ENCODE measurements at places on chromosomes 12 and 14. TPM values are rescaled to one million over a fixed set of nuclear protein-coding genes. Genes with fewer than 3 reads are reported as not detected.

The ZBTB1 gene
- 74.0 TPM for total RNA-seq

The ACRBP gene
- 3.9 TPM for total RNA-seq

The LRRC9 gene
- total RNA-seq: not detected

The TTC7B gene
- 16.7 TPM for total RNA-seq

The LPAR5 gene
- total RNA-seq: 4.2 TPM

The EPYC gene
- not detected for total RNA-seq

The P2RX2 gene
- total RNA-seq: 0.27 TPM

The TBC1D30 gene
- 35.2 TPM for total RNA-seq

The MNAT1 gene
- 43.9 TPM for total RNA-seq

The PPP4R4 gene
- total RNA-seq: 6.3 TPM

The HOXC11 gene
- not detected for total RNA-seq

The STAB2 gene
- 0.54 TPM for total RNA-seq

The HPD gene
- 7.3 TPM for total RNA-seq

The SRRM4 gene
- total RNA-seq: under 0.01 TPM

The BDKRB1 gene
- total RNA-seq: 0.46 TPM

The KLRC3 gene
- not detected for total RNA-seq

The SMIM10L1 gene
- 8.4 TPM for total RNA-seq

The DNAI7 gene
- total RNA-seq: 3.0 TPM

The DDX11 gene
- total RNA-seq: 117 TPM

The PRR4 gene
- 2.2 TPM for total RNA-seq

The GLT8D2 gene
- 9.5 TPM for total RNA-seq

The YLPM1 gene
- 85.9 TPM for total RNA-seq

The NPFF gene
- not detected for total RNA-seq

The IGFBP6 gene
- 34.3 TPM for total RNA-seq

The SELPLG gene
- 26.2 TPM for total RNA-seq

The XRCC3 gene
- 5.5 TPM for total RNA-seq

The KRT77 gene
- total RNA-seq: not detected

The VPS37B gene
- total RNA-seq: 53.4 TPM

The NTS gene
- total RNA-seq: 1.1 TPM

The REM2 gene
- 1.3 TPM for total RNA-seq

The TCTN2 gene
- 8.4 TPM for total RNA-seq

The YARS2 gene
- total RNA-seq: 11.4 TPM

The RPS6KA5 gene
- 17.8 TPM for total RNA-seq

The GPRC5D gene
- total RNA-seq: 2.1 TPM

The CIROP gene
- not detected for total RNA-seq

The NRXN3 gene
- total RNA-seq: 7.1 TPM
